ENCODE measurements at places on chromosomes 6 and 20. TPM values are rescaled to one million over a fixed set of nuclear protein-coding genes. Genes with fewer than 3 reads are reported as not detected.
A peak's percentile ranks its signal among the peaks of the same experiment; 100 is the strongest.

- no peaks in the 10 kb centered on the region for H3K27me3 ChIP-seq
- H3K4me1 ChIP-seq, result no peaks in the 10 kb centered on the region
- H3K27ac ChIP-seq, result no peak overlapping the region
- no peak overlapping the region for H3K4me3 ChIP-seq
- DNase-seq, result no peak
These were observed 41.7 kb upstream of the CITED2 start for GRCh38 chr6:139416146-139416545.

- peak overlapping the region; percentile 93 for H3K4me3 ChIP-seq
- H3K36me3 ChIP-seq, result peaks cover 14% of the 10 kb centered on the region
- H3K27me3 ChIP-seq, result no peaks in the 10 kb centered on the region
- H3K27ac ChIP-seq, result peak overlapping the region; percentile 81
These were observed 2.0 kb downstream of the HFE start for GRCh38 chr6:26089272-26089671.

DNA sequence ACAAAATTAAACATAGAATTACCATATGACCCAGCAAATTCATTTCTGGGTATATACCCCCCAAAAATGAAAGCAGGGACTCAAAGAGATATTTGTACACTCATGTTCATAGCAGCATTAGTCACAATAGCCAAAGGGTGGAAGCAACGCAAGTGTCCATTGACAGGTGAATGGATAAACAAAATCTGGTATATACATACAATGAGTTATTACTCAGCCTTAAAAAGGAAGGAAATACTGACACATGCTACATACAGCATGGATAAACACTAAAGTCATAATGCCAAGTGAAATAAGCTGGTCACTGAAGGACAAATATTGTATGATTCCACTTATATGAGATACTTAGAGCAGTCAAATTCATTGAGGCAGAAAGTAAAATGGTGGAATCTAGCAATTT, 5.3 kb upstream of the STX11 start:
- peaks cover 7% of the 10 kb centered on the region for H3K4me1 ChIP-seq
- no peak overlapping the region for H3K27ac ChIP-seq
- H3K27me3 ChIP-seq, result no peaks in the 10 kb centered on the region
- no peak overlapping the region for H3K4me3 ChIP-seq
- H3K36me3 ChIP-seq, result no peaks in the 10 kb centered on the region
- DNase-seq, result no peak

GRCh38 chr6:422433-423054, 31.0 kb downstream of the IRF4 start:
- DNase-seq, result no peak
- peaks cover 1% of the 10 kb centered on the region for H3K36me3 ChIP-seq
- H3K4me3 ChIP-seq, result no peak overlapping the region

DNA sequence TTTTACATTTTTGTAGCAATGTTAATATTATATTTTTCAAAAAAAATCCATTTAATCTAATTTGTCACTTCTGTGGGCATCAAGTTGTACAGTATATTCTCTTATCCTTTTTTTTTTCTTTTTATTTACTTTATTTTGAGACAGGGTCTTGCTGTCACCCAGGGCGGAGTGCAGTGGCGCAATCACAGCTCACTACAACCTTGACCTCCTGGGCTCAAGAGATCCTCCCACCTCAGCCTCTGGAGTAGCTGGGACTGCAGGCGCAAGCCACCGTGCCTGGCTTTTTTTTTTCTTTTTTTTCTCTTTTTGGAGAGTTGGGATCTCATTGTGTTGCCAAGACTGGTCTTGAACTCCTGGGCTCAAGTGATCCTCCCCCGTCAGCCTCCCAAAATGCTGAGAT, 14.4 kb upstream of the BEND6 start:
- H3K27ac ChIP-seq, result no peak overlapping the region
- H3K36me3 ChIP-seq, result peaks cover 9% of the 10 kb centered on the region
- no peak for DNase-seq
- H3K27me3 ChIP-seq, result peaks cover 14% of the 10 kb centered on the region
- no peaks in the 10 kb centered on the region for H3K4me1 ChIP-seq

DNA sequence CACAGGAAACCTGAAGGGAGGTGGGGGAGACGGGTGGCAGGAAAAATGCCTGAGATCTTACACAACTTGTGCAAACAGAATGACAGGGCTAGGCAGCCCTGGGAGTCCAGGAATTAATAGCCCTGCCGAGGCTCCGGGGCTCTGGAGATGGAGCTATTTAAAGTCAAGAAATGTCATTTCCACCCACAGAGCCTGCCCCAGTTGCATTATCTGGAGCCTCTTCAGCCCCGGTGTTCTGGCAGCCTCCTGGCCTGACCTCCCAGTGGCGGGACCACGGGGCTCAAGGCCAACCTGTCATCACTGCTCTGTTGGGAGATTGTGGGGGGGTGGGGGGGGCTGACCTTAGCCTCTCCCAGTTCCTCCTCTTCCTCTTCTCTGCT, 28.5 kb upstream of the SCUBE3 start:
- no peaks in the 10 kb centered on the region for H3K4me1 ChIP-seq
- peaks cover 37% of the 10 kb centered on the region for H3K27me3 ChIP-seq
- H3K36me3 ChIP-seq, result no peaks in the 10 kb centered on the region
- no peak overlapping the region for H3K27ac ChIP-seq
- DNase-seq, result no peak

- H3K27me3 ChIP-seq, result no peaks in the 10 kb centered on the region
- no peaks in the 10 kb centered on the region for H3K36me3 ChIP-seq
- DNase-seq, result peak; percentile 56
- H3K4me1 ChIP-seq, result peaks cover 39% of the 10 kb centered on the region
- H3K27ac ChIP-seq, result peak overlapping the region; percentile 92
These were observed 43.5 kb upstream of the TIAM2 start for GRCh38 chr6:154951345-154952200.

- peaks cover 43% of the 10 kb centered on the region for H3K4me1 ChIP-seq
- no peaks in the 10 kb centered on the region for H3K36me3 ChIP-seq
- H3K27me3 ChIP-seq, result no peaks in the 10 kb centered on the region
These were observed 2.0 kb downstream of the TRAM2 start for GRCh38 chr6:52574709-52575501.

DNA sequence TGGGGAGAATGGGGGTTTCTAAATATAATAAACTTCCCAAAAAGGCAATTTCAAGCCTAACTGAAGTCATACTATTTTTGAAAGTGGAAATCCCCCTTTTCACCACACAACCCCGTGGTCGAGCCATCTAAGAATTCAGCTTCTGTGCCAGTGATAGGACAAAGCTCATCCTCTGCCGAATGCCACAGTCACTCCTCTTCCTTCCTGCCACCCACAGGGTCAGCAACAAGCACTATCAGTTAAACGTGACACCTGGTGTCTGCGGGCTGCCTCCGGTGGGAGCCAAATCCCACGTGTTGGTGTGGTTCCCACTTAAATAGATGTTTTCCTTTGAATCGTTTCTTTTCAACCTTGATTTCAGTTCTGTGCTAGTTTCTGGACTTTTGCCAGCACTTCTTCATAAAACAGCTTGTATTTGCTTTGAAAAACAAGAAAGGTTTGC, 60.7 kb downstream of the TNFAIP3 start:
- H3K36me3 ChIP-seq, result no peaks in the 10 kb centered on the region
- DNase-seq, result peak; percentile 79
- H3K27me3 ChIP-seq, result no peaks in the 10 kb centered on the region
- H3K4me3 ChIP-seq, result peak overlapping the region; percentile 76
- peaks cover 38% of the 10 kb centered on the region for H3K4me1 ChIP-seq

- DNase-seq, result no peak
- peak overlapping the region; percentile 73 for H3K27ac ChIP-seq
- H3K27me3 ChIP-seq, result peaks cover 58% of the 10 kb centered on the region
- no peaks in the 10 kb centered on the region for H3K4me1 ChIP-seq
- H3K4me3 ChIP-seq, result no peak overlapping the region
These were observed 246.0 kb upstream of the EXOC2 start for GRCh38 chr6:938916-939315.

DNA sequence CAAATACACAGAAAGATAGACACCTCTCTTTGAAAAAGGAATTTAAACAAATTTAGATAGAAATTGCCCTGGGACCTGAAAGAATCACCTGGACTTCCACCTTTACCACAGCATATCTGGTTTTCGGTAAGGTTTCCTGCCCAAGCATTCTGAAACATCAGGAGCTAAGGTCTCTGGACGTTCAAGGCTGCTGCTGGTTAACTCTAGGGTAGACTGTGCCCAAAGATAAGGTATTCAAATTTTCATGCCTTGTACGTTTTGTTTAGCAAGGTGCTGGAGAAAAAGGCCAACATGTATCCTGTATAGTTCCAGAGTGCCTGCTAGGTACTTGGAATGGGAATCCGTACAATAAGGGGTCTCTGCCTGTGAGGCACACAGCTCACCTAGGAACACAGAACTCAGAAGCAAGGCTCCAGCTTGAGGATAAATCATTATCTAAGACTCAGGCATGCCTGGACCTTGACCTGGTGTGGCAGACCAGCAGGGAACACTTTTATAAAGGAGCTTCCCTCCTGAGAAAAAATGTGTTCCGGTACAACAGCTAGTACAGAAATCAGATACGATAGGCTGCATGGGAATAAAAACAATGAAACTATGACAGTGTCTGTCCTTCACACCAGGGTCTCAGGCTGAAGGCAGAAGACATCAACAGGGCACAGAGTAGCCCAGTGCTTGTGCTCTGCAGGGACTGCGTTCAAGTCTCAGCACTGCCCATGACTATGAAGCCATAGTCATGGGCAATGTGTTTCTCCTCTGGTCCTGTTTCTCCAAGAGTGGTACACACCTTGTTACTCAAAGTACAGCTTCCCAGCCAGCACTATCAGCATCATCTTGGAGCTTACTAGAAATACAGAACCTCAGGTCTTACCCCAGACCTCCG, 70.4 kb downstream of the METTL24 start:
- no peak overlapping the region for H3K4me3 ChIP-seq
- peaks cover 15% of the 10 kb centered on the region for H3K36me3 ChIP-seq
- no peak overlapping the region for H3K27ac ChIP-seq
- no peaks in the 10 kb centered on the region for H3K4me1 ChIP-seq
- no peak for DNase-seq
- no peaks in the 10 kb centered on the region for H3K27me3 ChIP-seq

DNA sequence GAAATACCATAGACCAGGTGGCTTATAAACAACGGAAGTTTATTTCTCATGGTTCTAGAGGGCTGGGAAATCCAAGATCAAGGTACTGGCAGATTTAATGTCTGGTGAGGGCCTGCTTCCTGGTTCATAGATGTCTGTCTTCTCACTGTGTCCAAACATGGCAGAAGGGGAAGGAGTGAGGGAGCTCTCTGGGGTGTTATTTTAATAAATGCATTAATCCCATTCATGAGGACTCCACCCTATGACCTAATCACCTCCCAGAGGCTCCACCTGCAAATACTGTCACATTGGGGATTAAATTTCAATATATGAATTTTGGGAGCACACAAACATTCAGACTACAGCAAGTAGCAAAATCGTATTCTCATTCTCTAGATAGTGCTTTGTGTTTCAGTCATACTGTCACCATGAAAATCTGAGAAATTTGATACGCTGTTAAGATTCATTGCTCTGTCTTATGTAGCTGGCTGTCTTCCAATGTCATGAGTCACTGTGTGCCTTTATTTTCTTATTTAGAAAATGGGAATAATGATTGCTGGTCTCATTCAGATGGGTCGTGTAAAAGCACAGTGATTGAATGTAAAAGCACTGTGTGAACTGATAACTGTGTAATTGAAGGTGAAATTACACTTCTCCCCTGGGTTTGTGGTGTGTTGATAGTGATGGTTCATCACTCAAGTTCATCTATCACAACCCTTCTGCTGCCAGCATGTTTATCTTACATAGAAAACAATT, 8.9 kb upstream of the ERVFRD-1 start:
- no peaks in the 10 kb centered on the region for H3K36me3 ChIP-seq
- no peak overlapping the region for H3K4me3 ChIP-seq
- no peak overlapping the region for H3K27ac ChIP-seq
- DNase-seq, result no peak
- no peaks in the 10 kb centered on the region for H3K27me3 ChIP-seq

- H3K36me3 ChIP-seq, result peaks cover 2% of the 10 kb centered on the region
- H3K4me1 ChIP-seq, result no peaks in the 10 kb centered on the region
- no peaks in the 10 kb centered on the region for H3K27me3 ChIP-seq
- no peak overlapping the region for H3K27ac ChIP-seq
These were observed 3.0 kb upstream of the CDH26 start for GRCh38 chr20:59955131-59955796.

Gene CALHM6
- polyA plus RNA-seq, result 687 TPM

Gene RIMS4
- polyA plus RNA-seq, result not detected

Gene CD93
- polyA plus RNA-seq, result not detected

Gene PI3
- not detected for polyA plus RNA-seq

Gene TRAPPC3L
- 0.84 TPM for polyA plus RNA-seq

Gene BNIP5
- not detected for polyA plus RNA-seq

Gene MUCL3
- not detected for polyA plus RNA-seq

Gene ALDH8A1
- not detected for polyA plus RNA-seq

Gene MYO6
- not detected for polyA plus RNA-seq

All from naive B cell (primary cell).